ENCODE measurements at places on chromosomes 6 and 20. TPM values are rescaled to one million over a fixed set of nuclear protein-coding genes. Genes with fewer than 3 reads are reported as not detected.

The BAK1 gene
- 9.9 TPM for total RNA-seq

The ACTL10 gene
- 1.9 TPM for total RNA-seq

The RBBP9 gene
- 13.7 TPM for total RNA-seq

The CAGE1 gene
- total RNA-seq, result not detected

The CD40 gene
- 21.6 TPM for total RNA-seq

The DAAM2 gene
- total RNA-seq, result 221 TPM

The PRL gene
- total RNA-seq, result not detected

The TXLNB gene
- 5.7 TPM for total RNA-seq

The HSPA1L gene
- total RNA-seq, result 3.7 TPM

The RIPOR3 gene
- total RNA-seq, result 6.1 TPM

The SNAI1 gene
- total RNA-seq, result 5.3 TPM

The CFB gene
- 12.3 TPM for total RNA-seq

The ZBP1 gene
- 0.75 TPM for total RNA-seq

The NR2E1 gene
- total RNA-seq, result not detected

The DDX43 gene
- total RNA-seq, result 3.5 TPM

The MYO6 gene
- total RNA-seq, result 9.6 TPM

The SLC22A16 gene
- not detected for total RNA-seq

The OR2B6 gene
- not detected for total RNA-seq

The AIG1 gene
- total RNA-seq, result 21.0 TPM

The LRRC73 gene
- 0.75 TPM for total RNA-seq

The GFRAL gene
- not detected for total RNA-seq

Data from esophagus muscularis mucosa (tissue), 4 donors.